ENCODE measurements at places on chromosomes 11 and 22.

DNA sequence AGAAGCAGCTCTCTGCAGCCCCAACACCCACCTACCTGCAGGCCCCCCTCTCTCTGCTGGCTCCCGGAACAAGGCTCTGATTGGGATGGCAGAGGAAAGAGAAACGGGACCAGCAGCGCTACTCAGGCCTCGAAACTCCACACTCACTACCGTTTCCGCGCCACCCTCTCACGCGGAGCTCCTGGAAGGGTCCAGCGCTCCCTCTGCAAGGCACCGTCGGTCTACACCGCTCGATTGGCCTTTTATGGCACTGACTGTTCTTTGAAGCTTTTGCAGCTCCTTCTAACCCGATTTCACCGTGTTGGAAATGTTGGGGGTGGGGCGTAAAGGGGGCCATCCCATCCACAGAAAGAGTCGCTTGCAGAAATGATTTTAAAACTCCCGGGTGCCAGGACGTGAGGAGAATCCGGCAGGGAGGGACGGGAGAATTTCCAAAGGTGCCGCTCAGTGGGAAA is 323 bp upstream of the PANX1 start:
- DNase-seq, result peak; percentile 48

DNA sequence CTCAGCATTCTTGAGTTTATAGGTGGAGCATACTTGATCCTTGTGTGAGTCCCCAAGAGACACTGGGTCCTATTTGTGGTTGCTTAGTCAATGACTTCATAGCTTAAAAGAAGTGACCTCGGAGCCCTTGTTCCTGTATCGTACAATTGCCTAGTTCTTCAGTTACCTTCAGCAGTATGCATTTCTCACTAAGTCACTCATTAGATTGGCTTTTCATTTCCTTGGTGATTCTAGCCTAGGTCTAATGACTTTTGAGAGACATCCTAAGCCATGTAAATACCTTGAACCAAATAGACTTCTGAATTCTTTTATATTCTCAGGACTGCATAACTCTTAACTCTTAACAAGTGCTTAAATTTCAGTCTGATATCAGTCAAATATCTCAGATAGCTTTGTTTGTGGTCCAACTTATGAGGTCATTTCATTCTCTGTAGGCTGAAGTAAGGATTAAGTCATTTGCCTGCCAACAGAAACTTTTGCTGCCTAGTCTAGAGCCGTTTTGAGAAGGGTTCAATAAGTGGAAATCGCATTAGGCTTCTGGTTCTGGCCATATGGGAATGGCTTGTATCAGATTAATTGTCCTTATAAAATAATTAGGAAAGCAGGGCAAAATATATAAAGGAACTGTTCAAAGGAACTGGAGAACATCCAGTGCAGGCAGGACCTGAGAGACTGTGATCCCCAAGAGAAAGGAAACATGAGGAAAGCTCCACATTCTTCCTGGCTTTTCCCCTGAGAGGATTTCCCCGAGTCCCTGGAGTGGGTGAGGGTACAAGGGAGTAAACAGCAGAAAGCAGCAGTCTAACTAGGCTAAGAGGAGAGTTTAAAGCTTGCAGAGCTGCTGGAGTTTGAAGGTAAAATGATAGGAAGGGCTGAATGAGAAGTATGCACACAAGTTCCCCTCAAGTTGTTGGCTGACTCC is 39.9 kb downstream of the TRAF6 start:
- peak; percentile 81 for DNase-seq

GRCh38 chr22:32127904-32128303 is 31.2 kb downstream of the C22orf42 start:
- DNase-seq, result no peak

DNA sequence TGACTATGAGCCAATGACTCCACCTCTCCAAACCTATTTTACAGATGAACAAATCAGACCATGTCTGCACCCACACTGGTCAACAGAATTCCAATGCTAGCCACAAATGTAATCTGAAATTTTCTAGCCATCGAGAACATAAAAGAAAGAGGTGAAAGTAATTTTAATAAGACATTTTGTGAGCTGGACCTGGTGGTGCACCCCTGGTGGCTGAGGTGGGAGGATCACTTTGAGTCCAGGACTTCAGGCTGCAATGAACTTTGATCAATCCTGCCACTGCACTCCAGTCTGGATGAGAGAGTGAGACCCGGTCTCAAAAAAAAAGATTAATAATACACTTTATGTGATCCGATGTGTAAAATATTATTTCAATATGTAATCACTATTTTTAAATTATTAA is 9.4 kb upstream of the RNF185 start:
- DNase-seq, result peak; percentile 29

- peak; percentile 70 for DNase-seq
These were observed 15.2 kb downstream of the PHLDB1 start for GRCh38 chr11:118622376-118623268.

DNA sequence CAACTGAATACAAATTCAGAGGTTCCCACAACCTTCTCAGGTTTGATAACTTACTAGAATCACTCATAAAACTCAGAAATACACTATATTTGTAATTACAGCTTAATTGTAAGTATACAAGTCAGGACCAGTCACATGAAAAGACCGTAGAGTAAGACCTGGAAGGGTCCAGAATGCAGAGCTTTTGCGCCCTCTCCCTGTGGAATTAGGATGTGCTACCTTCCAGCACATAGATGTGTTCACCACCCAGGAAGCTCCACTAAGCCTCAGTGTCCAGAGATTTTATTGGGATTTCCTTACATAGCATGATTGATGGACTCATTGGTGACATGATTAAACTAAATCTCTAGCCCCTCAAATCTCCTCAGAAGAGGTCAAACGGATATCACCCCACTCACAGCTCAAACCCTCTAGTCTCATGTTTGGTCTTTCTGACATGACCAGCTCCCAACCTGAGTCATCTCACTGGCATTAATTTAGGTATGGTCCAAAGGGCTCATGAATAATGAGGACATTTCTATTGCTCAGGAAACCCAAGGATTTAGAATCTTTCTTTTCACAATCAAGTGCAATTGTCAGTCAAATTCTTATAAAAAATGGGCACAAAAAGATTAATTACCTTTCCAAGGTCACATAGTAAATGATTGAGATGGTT is 77.2 kb upstream of the UBASH3B start:
- peak; percentile 22 for DNase-seq

DNA sequence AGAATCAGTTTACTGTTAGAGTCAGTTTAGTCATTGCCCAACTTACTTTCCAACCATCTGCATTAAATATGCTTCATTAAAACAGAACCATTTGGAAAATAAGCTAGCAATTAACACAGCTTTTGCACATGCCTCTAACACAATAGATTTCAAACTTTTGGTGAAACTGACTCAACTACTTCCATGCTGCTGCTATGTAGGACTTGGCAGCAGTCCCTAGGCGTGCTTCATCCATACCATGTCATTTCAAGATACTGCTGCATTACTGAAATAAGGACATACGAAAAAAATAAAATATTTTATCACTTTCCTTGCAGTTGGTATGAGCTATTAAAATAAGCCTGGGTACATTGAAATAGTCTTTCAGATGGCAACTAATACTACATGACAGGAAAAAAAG is 65.5 kb upstream of the SOX6 start:
- no peak for DNase-seq

GRCh38 chr11:115930291-115930690 is 426.1 kb upstream of the CADM1 start:
- no peak for DNase-seq

GRCh38 chr11:66071381-66071801 is 1.3 kb downstream of the PACS1 start:
- DNase-seq, result peak; percentile 31

DNA sequence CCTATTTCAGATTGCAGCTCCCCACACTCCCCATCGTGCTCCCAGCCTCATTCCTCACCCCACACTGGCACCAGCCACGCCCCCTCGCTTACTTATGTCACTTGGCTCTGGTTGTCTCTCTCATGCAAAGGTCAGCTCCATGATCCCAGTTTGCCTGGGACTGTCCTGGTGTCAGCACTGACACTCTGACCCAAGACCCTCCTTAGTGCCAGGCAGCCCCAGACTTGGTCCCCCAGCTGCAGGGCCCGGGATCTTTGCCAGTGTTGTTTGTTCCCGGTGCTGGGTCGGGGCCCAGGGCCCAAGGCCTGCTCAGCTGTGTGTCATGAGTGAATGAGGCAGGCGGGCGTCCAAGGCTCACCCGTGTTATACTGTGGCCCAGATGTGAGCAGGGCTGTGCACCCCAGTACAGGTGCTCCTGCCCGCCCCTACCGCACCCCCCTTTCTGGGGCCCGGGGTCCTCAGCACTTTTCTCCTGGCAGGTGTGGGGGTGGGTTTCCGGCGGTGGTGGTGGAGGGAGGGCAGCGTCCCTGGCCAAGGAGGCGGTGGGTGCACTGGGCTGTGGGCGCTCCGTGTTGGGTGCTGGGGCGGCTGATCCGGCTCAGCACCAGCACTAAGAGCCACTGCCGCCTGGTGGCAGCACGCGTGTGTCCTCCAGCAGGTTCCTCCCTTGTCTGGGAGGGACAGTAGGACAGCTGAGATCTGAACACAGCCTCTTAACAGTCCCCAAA is 19.5 kb downstream of the IL17REL start:
- peak; percentile 64 for DNase-seq

GRCh38 chr22:27452245-27452644 is 349.3 kb downstream of the MN1 start:
- no peak for DNase-seq

GRCh38 chr11:133930767-133931448 is 25.9 kb downstream of the IGSF9B start:
- peak; percentile 5 for DNase-seq

DNA sequence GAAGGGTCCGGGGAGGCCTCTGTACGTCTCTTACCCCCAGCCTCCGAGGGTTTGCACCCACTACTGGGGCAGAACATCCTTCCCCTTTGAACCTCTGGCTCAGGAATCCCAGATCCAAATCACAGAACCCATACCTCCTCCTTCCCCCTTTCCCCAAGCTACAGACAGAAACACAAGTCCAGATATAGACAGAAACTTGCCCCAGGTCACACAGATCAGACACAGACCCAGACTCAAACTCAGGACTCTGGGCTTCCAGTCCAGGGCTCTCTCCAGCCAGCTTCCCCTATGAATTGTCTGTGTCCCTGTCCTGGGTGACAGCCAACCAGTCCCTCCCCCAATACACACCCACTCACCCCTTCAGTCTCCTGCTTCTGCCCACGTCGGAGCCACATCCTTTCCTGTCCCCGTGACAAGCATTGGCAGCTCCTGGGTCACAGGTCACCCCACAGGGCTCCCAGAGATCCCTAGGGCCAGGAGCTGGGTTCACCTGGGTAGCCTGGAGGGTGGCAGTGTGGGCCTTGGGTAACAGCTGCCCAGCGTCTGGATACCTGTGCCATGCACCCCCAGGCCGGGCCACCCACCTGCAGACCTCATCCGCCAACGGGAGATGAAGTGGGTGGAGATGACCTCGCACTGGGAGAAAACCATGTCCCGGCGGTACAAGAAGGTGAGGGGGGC is 772 bp downstream of the TBC1D10C start:
- no peak for DNase-seq

DNA sequence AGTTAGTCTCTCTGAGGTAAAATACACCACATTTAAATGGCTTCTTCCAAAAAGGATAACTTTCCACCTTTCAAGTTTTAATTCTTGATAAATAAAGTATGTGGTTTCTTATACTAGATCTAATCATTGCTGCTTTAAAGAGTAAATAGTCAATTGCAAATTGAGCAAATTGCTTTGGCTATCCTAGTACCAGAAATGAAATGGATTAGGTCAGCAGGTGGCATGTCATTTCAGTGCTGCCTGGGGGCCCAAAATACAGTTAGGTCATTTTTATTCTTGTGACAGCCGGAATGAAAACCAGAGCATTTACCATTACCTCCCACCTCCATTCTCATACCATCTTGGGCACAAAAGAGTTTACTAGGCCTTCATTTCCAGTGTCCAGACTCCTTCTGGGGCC is 70.2 kb downstream of the PHF21A start:
- DNase-seq, result no peak

GRCh38 chr22:50170453-50171318 is at the start of gene PANX2:
Gene PANX2, plus strand, starts transcription at chr22:50170731. Its CDS starts 0 bp downstream, at chr22:50170731.
- peak; percentile 25 for DNase-seq

GRCh38 chr11:5684036-5684645 is 733 bp downstream of the TRIM5 start:
- peak; percentile 12 for DNase-seq

DNA sequence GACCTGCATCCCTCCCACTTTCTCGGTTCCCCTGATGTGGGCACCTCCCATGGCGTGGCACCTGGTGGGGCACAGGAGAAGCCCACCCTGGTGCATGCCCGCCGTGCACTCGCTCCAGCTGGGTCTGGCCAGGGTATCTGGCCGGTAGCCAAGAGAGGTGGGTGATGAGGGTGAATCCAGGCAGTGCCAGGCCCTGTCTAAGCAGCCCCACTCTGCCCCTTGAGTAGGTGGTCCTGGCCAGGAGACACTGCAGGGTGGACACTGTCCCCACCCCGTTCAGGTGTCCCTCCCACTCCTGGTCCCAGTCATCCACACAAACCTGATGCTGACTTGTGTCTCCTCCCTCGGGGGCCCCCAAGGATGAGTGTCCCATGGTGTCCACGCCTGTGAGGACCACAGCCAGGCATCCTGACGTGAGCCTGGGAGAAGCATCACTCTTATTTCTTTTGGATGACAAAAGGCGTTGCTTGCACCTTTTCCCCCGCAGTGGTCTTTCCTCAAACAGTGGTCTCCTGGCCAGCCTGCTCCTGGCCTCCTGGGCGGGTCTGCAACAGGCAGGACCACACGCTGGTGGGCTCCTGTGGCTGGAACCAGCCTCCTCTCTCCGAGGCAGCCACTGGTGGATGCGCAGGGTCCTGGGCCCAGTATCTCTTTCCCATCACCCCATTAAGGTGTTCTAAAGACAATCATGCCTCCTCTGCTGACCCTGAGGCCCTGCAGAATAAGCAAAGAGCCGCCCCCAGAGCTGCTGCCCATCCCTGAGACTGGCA is 922.3 kb downstream of the BRD1 start:
- no peak for DNase-seq

- DNase-seq, result no peak
These were observed 1331.3 kb downstream of the BRD1 start for GRCh38 chr22:48496226-48496845.

DNA sequence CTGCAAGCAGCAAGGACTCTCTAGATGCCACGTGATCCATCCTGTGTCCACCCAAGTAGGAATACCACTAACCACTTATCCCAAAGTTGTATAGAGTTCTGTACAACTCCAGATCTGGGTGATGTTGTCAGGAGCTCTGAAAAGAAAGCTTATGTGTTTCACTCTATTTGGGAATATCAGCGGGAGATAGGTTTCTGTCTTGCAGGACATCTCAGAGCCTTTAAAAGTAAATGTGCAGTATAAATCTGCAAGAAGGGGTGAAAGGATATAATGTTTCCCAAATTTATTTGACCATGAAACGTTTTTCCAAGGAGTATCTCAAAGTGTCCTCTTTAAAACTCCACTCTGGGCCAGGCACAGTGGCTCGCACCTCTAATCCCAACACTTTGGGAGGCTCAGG is 13.9 kb downstream of the IRAG1 start:
- DNase-seq, result no peak

GRCh38 chr11:32987851-32988250 is 27.8 kb upstream of the DEPDC7 start:
- DNase-seq, result no peak

Data from choroid plexus epithelial cell (primary cell).